Stimulated activated CD8-positive, alpha-beta memory T cell treated with anti-CD3 and anti-CD28 coated beads, Interleukin-2, amount 100 ng/mL, for 1 hour (primary cell): ENCODE measurements at places on chromosomes 12 and 14.

DNA sequence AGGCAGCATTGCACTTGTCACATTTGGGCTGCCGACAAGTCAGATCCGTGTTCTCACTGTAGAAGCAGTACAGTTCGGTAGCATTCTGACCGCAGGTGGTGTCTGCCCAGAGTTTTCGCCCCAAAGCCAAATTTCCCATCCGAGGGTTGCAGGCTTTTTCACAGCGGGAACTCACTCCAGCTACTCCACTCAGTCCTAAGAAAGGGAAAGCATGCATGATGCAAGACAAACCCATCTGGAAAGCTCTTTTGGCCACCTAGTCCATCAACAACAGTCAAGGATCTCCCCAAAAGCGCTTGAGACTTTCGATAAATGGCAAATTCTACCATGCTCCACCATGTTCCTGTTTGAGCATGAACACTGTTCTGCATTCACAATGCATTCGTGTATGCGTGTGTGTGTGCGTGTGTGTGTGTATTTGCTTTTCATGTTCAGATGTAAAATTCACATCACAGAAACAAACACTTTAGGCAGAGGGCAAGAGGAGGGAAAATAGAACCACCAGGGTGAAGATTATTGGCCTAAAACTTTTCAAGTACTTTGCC, 3.2 kb downstream of the NTN4 start:
- no peak for DNase-seq

DNA sequence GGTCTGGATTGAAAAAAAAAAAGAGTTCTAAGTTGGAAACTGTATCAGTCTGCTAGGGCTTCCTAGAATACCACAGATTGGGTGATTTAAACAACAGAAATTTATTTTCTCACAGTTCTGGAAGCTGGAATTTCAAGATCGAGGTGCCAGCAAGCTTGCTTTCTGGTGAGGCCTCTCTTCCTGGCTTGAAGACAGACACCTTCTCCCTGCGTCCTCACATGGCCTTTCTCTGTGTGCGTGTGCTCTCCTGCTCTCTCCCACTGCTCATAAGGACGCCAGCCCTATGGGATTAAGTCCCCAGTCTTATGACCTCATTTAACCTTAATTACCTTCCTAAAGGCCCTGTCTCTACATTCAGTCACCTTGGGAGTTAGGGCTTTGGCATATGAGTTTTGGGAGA, 215.5 kb downstream of the PIK3C2G start:
- no peak for DNase-seq

DNA sequence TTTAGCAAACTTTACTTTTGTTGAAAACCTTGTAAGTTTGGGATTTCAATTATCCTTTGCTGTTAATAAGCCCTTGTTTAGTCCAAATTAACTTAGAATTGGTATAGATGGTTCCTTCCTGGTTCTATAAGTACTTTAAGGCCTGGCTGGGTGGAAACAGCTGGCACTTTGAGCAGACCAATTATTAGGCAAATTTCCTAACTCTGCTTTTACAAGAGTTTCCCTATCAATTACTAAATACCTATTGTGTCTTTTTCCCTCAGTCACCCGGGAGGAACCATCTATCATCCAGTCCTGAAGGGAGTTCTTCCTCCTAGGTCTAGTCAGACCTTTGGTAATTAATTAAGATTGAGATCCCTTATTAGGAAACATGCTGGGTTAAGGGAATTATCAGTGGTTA, 138.0 kb downstream of the SLC38A6 start:
- DNase-seq: no peak

GRCh38 chr14:73290279-73290678, 53.0 kb downstream of the PAPLN start:
- no peak for DNase-seq

- no peak for DNase-seq
Observed at GRCh38 chr12:6925540-6926279, 2.0 kb upstream of the ATN1 start.

DNA sequence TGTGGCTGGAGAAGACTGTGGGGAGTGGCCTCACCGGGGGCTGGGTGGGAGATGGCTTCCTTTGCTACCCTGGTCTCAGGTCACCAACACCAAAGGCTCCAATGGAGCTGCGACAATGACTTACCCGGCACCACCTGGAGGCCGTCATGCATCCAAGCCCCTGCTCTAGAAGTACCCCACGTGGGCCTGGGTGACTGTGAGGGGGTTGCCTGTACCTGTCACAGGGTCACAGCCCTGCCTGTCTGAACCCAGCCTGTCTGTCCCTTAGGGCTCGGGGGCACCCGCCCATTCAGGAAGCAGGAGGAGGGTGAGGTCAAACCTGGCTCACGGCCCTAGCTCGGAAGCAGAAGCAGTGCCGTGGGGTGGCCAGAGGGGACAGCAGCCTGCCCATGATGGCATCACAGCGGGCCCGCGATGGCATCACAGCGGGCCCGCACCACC, 18.9 kb downstream of the ABCB9 start:
- no peak for DNase-seq
